ENCODE measurements at places on chromosomes 3 and 15. TPM values are rescaled to one million over a fixed set of nuclear protein-coding genes. Genes with fewer than 3 reads are reported as not detected.

GRCh38 chr3:41462103-41462691 lies 262.9 kb downstream of the CTNNB1 start:
- DNase-seq, result no peak

- DNase-seq, result no peak
These were observed 379.5 kb upstream of the DPH6 start for GRCh38 chr15:35925275-35926006.

XCR1 gene
- total RNA-seq, result 0.05 TPM

DNA sequence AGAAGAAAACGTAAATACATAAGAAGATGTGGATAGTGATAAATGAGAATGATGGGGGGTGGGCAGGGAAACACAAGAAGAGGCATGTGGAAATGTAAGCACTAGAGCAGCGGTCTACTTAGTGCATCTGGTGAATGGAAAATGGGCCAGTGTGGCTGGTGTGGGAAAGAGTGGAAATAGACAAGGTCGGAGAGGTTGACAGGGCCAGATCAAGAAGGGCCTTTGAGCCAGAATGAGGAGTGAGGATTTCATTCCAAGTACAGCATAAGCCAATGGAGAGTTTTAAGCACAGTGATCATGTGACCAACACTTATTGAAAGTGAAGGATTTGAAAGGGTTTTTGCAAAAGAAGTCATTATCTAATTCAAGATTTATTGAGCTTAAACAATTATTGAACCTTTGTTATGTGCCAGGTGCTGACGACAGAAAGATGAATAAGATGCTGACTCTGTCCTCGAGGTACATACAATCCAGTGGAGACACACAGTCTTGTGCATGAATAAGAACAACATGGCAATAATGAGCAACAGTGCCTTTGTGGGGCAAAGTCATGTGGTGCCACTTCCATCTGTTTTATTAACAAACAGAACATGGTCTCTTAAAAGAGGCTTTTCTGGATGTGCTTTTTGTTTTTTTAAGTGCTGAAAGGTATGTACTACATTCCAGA lies 124.1 kb downstream of the MFSD1 start:
- DNase-seq, result no peak

DNA sequence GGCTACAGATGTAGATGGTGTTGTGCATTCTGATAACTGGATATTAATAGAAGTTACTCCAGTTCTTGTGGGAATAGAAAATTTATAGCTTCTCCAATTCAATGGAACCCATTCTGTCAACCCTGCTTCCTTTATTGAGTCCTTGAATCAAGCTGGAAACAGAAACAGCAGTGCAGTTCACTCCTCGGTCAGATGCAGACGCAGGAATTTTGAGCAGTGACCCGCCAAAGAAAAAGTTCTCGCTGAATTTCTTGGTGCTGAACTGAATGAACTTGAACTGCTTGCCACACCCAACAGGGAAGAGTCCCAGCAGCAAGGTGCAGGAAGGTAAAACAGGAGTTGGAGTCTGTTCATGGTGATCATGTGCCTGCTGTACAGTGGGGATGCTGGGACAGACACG lies 10.3 kb downstream of the HRH1 start:
- no peak for DNase-seq

DNA sequence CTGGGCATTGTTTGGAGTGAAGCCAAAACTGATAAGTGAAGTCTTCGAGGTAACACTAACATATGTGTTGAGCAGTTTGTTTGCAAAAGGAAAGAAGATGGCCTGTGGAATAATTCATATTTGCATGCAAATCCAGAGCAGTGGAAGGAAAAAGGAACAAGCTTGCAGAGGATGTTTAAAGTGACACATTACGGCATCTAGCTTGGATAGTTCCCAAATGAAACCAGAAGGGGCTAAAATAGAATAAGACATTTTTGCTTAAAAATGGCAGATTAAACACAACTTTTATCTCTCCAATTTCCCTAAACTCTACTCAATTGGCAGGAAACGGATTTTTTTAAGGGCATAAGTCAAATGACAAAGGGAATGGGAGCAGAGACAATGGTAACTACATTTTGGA lies 25.4 kb upstream of the RYK start:
- no peak for DNase-seq

GRCh38 chr3:135199137-135199536 lies 404.1 kb downstream of the EPHB1 start:
- no peak for DNase-seq

UBAP1L gene
- total RNA-seq, result 6.3 TPM

Data from activated CD4-positive, alpha-beta T cell treated with anti-CD3 and anti-CD28 coated beads, Interleukin-2, amount 10 ng/mL, durations not matched to agents 24 days and 14 days (primary cell).